ENCODE measurements at places on chromosomes 7 and 10.

GRCh38 chr10:101284101-101284743, 55.0 kb upstream of the LBX1 start:
- DNase-seq = no peak

GRCh38 chr7:38245409-38245977, 27.9 kb downstream of the TARP start:
- DNase-seq = no peak

DNA sequence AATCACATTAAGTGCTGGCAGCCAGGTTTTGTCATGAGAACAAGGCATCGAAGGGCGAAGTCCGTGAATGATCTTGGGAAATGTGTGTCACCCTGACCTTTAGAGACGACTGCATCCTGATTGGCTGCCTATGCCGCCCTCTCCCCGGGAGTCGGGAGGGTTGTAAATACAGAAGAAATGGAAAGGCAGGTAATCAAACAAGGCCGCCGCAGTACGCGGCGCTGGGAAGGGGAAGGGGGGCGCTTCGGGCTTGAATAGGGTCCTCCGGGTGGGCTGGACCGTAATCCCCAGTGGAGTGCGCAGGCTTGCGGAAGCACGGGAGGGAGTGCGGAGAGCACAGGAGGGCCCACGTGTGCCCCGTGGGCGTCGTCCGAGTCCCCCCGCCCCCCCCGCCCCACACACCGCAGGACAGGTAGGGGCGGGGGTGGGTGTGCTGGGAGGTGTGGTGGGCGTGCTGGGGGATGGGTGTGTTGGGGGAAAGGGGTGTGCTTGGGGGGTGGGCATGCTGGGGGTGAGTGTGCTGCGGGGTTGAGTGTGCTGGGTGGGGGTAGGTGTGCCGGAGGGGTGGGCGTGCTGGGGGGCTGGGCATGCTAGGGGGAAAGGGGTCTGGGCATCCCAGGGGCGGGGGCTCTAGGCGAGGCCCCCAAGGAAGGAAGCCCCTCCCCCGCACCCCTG, 169.4 kb downstream of the ARHGAP12 start:
- DNase-seq = no peak

GRCh38 chr10:131174651-131175540, 136.6 kb downstream of the TCERG1L start:
- DNase-seq = peak; percentile 74

GRCh38 chr10:78507510-78508160, 474.0 kb downstream of the RPS24 start:
- DNase-seq = peak; percentile 58

DNA sequence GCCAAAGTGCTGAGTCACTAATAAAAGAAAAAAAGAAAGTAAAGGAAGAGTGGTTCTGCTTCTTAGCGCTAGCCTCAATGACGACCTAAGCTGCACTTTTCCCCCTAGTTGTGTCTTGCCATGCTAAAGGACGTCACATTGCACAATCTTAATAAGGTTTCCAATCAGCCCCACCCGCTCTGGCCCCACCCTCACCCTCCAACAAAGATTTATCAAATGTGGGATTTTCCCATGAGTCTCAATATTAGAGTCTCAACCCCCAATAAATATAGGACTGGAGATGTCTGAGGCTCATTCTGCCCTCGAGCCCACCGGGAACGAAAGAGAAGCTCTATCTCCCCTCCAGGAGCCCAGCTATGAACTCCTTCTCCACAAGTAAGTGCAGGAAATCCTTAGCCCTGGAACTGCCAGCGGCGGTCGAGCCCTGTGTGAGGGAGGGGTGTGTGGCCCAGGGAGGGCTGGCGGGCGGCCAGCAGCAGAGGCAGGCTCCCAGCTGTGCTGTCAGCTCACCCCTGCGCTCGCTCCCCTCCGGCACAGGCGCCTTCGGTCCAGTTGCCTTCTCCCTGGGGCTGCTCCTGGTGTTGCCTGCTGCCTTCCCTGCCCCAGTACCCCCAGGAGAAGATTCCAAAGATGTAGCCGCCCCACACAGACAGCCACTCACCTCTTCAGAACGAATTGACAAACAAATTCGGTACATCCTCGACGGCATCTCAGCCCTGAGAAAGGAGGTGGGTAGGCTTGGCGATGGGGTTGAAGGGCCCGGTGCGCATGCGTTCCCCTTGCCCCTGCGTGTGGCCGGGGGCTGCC, at the start of gene IL6:
IL6 (plus strand) TSS at position 294 of the 807 bp plus-strand sequence; CDS start at position 357, 63 bp downstream.
- peak; percentile 96 for DNase-seq

Data from vagina (tissue), 2 donors.